ENCODE measurements at places on chromosomes 7 and 10. TPM values are rescaled to one million over a fixed set of nuclear protein-coding genes. Genes with fewer than 3 reads are reported as not detected.

TRPV6 gene
- total RNA-seq = not detected

DNA sequence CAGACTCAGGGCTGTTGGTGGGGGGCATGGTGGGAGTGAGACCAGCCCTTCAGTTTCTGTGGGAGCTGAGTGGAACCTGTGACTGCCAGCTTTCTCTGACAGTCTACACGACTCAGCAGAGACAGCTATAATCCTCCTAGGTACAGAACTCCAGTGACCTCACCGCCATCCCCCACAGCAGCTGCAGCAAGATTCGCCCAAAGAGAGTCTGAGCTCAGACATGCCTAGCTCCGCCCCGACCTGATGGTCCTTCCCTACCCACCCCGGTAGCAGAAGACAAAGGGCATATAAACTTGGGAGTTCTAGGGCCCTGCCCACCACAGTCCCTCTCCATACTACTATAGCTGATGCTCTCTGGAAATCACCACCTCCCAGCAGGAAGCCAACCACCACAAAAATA is 500.1 kb downstream of the ETV1 start:
- H3K27ac ChIP-seq = no peak overlapping the region
- DNase-seq = no peak
- no peaks in the 10 kb centered on the region for H3K4me1 ChIP-seq
- H3K4me3 ChIP-seq = no peak overlapping the region
- H3K27me3 ChIP-seq = no peaks in the 10 kb centered on the region
- no peaks in the 10 kb centered on the region for H3K36me3 ChIP-seq

DNA sequence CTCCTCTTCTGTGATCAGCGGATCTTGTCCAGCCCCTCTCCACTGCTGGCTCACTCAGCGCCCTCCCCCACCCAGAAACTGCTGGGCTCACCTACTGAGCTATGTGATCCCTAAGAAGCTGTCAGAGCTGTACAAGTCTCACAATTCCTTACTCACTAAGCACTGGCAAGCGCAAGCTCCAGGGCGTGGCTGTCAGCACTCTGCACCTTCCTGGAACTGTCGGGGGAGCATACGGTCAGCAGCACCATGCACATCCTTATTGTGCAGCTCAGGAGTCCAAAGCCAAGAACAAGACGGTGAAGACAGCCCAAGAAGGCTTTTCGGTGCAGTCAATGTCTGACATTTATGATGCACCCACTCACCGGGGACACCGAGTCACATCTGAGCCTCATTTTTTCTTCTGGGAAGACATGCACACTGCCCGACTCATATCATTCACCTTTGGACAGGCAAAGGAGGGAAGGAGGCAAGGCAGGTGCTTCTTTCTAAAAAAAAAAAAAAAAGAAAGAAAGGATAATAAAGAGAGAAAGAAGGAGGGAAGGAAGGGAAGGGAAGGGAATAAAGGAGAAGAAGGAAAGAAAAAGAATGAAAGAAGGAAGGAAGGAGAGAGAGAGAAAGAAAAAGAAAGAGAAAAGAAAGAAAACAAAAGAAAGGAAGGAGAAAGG is 56.3 kb downstream of the ASB13 start:
- no peak overlapping the region for H3K4me3 ChIP-seq
- H3K36me3 ChIP-seq = no peaks in the 10 kb centered on the region
- DNase-seq = no peak

- peaks cover 9% of the 10 kb centered on the region for H3K27me3 ChIP-seq
- peak; percentile 62 for DNase-seq
- H3K4me3 ChIP-seq = peak overlapping the region; percentile 87
- peaks cover 22% of the 10 kb centered on the region for H3K4me1 ChIP-seq
- H3K36me3 ChIP-seq = peaks cover 11% of the 10 kb centered on the region
Measured at GRCh38 chr10:118754229-118754555, 578 bp downstream of the CACUL1 start.

DNA sequence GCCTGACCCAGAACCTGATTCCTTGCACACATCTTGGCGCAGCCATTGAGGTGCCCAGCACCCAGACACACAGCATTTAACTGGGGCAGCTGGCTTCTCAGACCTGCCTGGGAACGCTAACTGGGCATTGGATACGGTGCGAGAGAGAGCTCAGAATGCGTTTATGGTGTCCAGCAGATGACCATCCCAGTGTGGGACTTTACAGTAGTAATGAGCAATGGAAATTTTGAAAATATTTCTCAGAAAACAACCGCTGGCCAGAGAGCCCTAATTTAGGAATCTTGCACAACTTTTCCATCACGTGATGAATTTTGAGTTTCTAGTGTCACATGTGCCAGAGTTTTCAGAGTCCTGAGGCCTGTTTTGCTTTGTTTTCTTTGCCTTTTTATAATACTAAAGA is 78.2 kb upstream of the SEC61G start:
- no peak overlapping the region for H3K4me3 ChIP-seq
- H3K27me3 ChIP-seq = no peaks in the 10 kb centered on the region
- no peaks in the 10 kb centered on the region for H3K4me1 ChIP-seq
- DNase-seq = no peak

GRCh38 chr7:87982116-87982515 is 48.1 kb downstream of the ADAM22 start:
- no peak overlapping the region for H3K4me3 ChIP-seq
- no peak overlapping the region for H3K27ac ChIP-seq
- H3K4me1 ChIP-seq = no peaks in the 10 kb centered on the region
- no peak for DNase-seq
- H3K27me3 ChIP-seq = no peaks in the 10 kb centered on the region

SRGN gene
- total RNA-seq = 366 TPM

GRCh38 chr10:71584902-71585563 is 134.5 kb downstream of the C10orf105 start:
- no peak overlapping the region for H3K27ac ChIP-seq
- no peaks in the 10 kb centered on the region for H3K4me1 ChIP-seq
- no peak overlapping the region for H3K4me3 ChIP-seq
- no peaks in the 10 kb centered on the region for H3K36me3 ChIP-seq
- no peak for DNase-seq

SFTPA2 gene
- not detected for total RNA-seq

GRCh38 chr7:29840701-29841100 is 34.4 kb downstream of the WIPF3 start:
- peaks cover 15% of the 10 kb centered on the region for H3K27me3 ChIP-seq
- no peak for DNase-seq
- H3K4me1 ChIP-seq = no peaks in the 10 kb centered on the region
- H3K27ac ChIP-seq = no peak overlapping the region
- H3K36me3 ChIP-seq = no peaks in the 10 kb centered on the region
- no peak overlapping the region for H3K4me3 ChIP-seq

DNA sequence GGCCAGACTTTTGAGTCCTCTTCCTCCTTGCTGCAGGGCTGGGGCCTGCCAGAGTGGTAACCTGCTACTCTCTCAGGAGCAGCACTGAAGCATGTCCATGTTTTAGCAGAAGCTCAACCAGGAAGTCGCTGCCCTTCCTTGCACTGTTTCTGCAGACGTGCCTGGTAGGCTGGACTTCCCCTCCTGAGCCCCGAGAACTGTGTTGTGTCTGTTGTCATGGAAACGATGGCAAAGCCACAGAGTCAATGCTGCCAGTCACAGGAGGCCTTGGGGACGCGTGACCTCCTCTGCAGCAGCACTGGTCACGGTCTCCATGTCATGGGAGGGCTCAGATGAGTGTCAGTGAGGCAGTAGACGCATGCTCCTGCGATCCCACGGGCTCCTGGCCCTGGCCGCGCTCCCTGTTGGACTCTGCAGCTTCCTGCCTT is 145.5 kb downstream of the FANK1 start:
- peak; percentile 74 for DNase-seq
- no peak overlapping the region for H3K27ac ChIP-seq
- no peak overlapping the region for H3K4me3 ChIP-seq
- peaks cover 6% of the 10 kb centered on the region for H3K4me1 ChIP-seq

DNA sequence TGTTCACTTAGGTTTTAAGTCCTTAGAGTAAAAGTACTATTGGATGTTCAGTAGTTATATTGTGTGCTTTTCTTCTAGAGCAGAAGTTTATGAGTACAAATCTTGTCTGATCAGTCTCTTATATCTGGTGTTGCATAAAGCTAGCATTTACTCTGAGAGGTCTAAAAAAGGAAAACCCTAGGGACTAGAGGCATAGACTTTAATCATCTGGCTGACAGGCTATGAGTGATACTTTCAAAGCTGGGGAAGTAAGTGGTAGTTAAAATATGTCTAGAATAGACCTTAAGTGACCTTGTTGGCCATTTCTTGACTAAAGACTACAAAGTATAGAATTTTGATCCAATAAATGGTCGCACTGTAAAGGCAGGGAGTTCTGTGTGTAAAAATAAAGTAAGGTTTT is 32.9 kb upstream of the PHYHIPL start:
- no peak for DNase-seq
- no peak overlapping the region for H3K27ac ChIP-seq
- H3K4me3 ChIP-seq = no peak overlapping the region
- no peaks in the 10 kb centered on the region for H3K27me3 ChIP-seq
- H3K4me1 ChIP-seq = no peaks in the 10 kb centered on the region
- no peaks in the 10 kb centered on the region for H3K36me3 ChIP-seq

GRCh38 chr10:71582019-71582418 is 137.6 kb downstream of the C10orf105 start:
- H3K36me3 ChIP-seq = no peaks in the 10 kb centered on the region
- no peak overlapping the region for H3K27ac ChIP-seq
- H3K27me3 ChIP-seq = no peaks in the 10 kb centered on the region

- H3K36me3 ChIP-seq = no peaks in the 10 kb centered on the region
- H3K4me1 ChIP-seq = no peaks in the 10 kb centered on the region
- H3K4me3 ChIP-seq = no peak overlapping the region
- DNase-seq = no peak
- no peaks in the 10 kb centered on the region for H3K27me3 ChIP-seq
Measured at GRCh38 chr10:126376956-126377355, 11.3 kb downstream of the ADAM12 start.

CCDC172 gene
- not detected for total RNA-seq

DNA sequence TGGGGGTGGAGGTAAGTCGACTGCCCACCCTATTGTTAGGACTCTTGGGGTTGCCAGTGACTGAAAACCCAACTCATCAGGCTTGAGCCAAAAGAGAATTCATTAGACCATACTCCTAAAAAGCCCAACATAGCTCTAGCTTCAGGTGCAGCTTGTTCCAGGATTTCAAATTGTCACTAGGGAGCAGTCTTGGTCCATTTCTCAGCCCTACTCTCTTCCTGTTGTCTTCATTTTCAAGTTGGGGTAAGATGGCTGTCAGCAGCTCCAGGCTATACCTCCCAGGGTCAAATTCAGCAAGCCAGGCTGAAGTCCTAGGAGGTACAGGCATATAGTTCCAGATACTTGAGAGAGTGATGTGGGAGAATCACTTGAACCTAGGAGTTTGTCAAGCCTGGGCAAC is 14.9 kb upstream of the COL13A1 start:
- H3K4me1 ChIP-seq = no peaks in the 10 kb centered on the region
- no peak for DNase-seq
- peaks cover 13% of the 10 kb centered on the region for H3K27me3 ChIP-seq
- no peaks in the 10 kb centered on the region for H3K36me3 ChIP-seq
- H3K4me3 ChIP-seq = no peak overlapping the region

NUDT13 gene
- 1.2 TPM for total RNA-seq

GRCh38 chr10:47048526-47048905 is 137.3 kb downstream of the PTPN20 start:
- H3K4me3 ChIP-seq = no peak overlapping the region
- no peak overlapping the region for H3K27ac ChIP-seq
- H3K4me1 ChIP-seq = peaks cover 9% of the 10 kb centered on the region
- no peaks in the 10 kb centered on the region for H3K27me3 ChIP-seq
- H3K36me3 ChIP-seq = no peaks in the 10 kb centered on the region

- H3K36me3 ChIP-seq = no peaks in the 10 kb centered on the region
- DNase-seq = no peak
- peaks cover 16% of the 10 kb centered on the region for H3K4me1 ChIP-seq
- no peak overlapping the region for H3K27ac ChIP-seq
- no peak overlapping the region for H3K4me3 ChIP-seq
Measured at GRCh38 chr10:97683556-97684367, 3.3 kb downstream of the AVPI1 start.

DNA sequence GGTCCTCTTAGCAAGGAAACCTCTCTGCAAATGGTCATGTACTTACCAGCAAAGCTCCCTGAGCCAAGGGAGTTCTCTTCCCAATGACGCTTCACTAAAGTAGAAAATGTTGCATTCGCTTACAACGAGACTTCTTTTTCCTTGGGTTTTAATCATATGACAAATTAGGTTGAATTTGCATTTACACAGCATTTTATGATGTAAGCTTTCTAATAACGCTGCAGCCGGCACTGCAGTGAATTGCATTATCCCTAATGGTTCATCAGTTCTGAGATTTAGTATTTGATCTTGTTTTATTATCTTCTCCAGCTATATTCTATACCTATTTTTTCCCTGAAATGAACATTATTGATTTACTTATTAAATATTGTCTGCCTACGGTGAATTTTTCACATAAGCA is 339.3 kb upstream of the PFKP start:
- no peaks in the 10 kb centered on the region for H3K4me1 ChIP-seq
- H3K27ac ChIP-seq = no peak overlapping the region
- no peaks in the 10 kb centered on the region for H3K27me3 ChIP-seq
- no peak for DNase-seq
- no peak overlapping the region for H3K4me3 ChIP-seq

NPY gene
- not detected for total RNA-seq

DNA sequence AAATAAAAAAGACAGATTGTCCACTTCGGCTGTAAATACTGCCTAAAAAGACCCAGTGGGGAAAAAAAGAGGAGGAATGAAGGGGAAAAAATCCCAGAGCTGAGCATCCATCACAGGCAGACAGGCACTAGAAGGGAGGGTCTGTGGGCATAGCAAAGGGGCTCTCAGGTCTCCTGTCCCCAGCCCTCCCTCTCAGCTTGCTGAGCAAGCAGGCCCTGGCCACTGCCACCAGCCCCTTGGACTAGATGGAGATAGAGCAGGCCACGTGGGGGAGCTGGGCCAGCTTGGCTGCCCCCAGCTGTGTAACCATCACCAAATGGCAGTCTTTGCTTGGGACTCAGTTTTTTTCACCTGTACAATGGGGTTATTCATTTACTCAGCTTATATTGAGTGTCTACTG is 141.6 kb upstream of the UNC5B start:
- no peak overlapping the region for H3K27ac ChIP-seq
- H3K4me1 ChIP-seq = no peaks in the 10 kb centered on the region
- H3K27me3 ChIP-seq = no peaks in the 10 kb centered on the region
- no peak for DNase-seq

ADAMTS14 gene
- 0.19 TPM for total RNA-seq

DNA sequence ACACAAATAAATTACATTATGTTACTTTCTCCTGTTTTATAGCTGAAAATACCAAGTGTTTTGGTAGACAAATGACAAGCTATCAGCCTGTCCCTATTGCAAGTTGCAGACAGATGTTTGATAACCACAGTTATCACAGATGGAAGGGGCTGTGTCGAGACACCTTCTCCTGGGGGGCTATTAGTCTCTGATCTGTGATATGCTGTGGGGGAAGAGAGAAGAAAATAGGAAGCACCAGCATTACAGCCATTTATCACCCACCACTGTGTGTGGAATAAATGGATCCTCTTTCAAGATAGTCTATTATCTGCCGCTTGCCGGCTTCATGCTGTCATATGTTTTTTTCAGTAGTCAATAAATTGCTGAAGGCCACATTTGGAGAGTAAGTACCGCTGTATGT is 597.2 kb upstream of the ADARB2 start:
- no peak overlapping the region for H3K27ac ChIP-seq
- DNase-seq = no peak
- H3K36me3 ChIP-seq = no peaks in the 10 kb centered on the region
- H3K4me1 ChIP-seq = no peaks in the 10 kb centered on the region
- H3K4me3 ChIP-seq = no peak overlapping the region
